ENCODE measurements at places on chromosomes 5 and 9. TPM values are rescaled to one million over a fixed set of nuclear protein-coding genes. Genes with fewer than 3 reads are reported as not detected.

DNA sequence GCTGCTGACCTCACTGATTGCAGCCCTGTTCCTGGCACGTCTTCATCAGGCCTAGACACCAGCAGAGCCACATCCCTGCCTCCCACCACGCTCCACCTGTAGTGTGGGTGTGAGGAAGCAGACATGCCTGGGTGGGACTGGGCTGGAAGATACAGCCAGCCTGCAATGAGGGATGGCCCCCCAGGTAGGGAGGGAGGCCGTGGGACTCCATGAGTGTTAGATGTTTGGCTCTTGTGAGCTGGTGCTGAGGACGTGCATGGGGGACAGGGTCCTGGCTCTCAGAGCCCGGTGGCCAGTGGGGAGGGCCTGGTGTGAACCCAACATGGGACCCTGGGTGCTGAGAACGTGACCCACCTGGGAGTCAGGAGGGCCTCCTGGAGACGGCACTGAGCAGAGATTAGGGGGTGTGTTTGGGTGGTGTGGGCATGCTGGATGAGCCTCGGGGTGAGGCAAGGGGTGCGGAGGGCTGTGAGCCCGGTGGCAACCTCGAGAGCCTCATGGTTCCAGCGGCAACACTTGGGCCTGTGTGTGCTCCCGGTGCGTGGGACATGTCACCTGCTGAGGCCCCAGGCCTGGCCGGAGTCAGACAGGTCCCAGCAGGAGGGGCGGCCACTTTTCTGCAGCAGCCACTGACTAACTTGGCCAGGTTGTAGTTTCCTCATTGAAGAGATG lies 87.6 kb downstream of the PHF2 start:
- no peak for DNase-seq

DNA sequence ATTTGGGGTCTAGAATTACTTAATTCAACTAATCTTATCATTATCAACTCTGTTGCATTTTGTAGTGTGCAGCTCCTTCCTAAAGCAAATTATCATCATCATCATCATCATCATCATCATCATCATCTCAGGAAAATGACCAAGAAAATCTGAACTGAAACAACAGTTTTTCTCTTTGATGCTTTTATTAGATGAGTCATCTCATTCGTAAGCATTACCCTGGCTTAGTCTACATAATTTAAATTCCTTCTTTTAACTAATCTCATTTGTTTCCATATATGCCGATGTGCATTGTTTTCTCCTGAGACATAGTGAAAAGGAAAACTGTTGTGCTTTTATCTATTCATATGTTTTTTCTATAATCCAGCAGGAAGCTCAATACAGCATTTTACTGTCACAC lies 173.0 kb upstream of the PDE4D start:
- no peak for DNase-seq

- DNase-seq, result no peak
Measured at GRCh38 chr5:112411903-112412302, 7.2 kb downstream of the EPB41L4A start.

CCDC180 gene
- 17.8 TPM for total RNA-seq

RASGRF2 gene
- 5.6 TPM for total RNA-seq
